ENCODE measurements at places on chromosomes 3 and 15.

- no peak for DNase-seq
Observed at GRCh38 chr15:49462232-49462844, 39.3 kb downstream of the FGF7 start.

- DNase-seq = no peak
Observed at GRCh38 chr3:172002512-172003078, 36.8 kb upstream of the FNDC3B start.

DNA sequence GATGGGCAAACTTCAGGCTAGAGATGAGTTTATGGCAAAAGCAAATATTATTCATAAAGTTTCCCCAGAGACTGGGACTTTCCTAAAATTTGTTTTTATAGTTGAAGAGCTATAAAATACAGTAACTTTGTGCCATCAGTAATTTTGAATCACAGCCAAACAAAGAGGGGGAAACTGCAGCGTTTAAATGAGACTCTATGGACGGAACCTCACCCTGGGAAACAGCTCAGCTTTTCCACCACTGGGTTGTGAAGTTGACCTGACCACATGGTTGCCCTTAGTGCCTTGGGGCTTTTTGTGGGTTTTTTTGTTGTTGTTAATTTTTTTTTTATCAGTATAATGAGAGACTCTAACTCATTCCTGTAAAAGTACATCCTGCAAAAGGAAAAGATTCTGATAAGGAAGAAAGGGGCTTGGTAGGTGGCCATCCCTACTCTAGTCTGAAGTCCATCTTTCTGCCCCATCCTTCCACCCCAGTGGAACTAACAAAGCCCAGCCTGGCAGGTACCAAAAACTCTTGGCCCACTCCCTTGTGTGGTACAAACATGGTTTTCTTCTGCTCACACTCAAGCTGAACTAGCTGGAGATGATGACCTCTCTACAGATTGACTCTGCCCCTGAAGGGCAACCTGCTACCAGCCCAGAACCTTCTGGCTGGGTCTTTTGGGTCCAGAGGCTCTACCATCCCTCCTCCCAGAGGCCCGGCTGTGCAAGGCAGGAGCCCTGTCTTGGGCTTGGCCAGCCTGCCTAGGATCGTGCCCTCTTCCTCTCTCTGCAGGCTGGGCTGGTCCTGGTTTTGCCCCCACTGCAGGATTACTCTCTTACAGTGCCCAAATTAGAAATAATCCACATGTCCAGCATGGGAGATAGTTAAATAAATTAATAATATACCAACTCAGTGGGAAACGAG is 41.2 kb downstream of the RLBP1 start:
- DNase-seq = peak; percentile 39

DNA sequence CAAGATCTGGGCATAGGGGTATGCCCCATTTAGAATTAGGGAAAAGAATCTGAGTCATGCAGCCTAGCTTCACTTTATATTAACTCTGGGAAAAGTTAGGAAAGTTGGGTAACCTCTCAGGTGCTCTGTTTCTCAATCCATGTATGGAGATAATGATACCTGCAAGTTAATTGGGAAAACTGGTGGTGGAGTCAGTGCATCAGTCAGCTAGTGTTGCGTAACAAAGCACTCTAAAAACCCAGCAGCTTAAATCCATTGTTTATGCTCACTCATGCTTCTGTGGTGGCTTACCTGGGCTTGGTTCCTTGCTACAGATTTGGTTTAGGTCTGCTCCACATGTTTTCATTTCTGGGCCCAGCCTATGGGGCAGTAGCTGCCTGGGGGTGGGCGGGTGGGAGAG is 91.0 kb downstream of the SMAD3 start:
- DNase-seq = no peak

DNA sequence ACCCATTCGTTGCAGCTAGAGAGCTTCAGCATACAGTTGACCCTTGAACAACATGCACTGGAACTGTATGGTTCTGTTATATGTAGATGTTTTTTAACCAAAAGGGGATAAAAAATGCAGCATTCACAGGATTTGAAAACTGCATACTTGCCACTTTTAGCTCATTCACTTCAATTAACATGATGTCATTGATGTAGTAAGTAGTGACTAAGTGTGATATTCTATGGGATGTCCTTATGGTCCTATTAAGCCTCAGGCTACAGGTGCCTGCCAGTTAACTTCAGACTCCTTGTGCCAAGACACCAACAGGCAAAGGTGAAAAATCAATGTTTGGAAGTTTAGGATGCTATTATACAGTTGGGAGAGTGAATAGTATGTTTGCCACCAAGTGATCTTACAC is 553.6 kb upstream of the NECTIN3 start:
- DNase-seq = no peak

DNA sequence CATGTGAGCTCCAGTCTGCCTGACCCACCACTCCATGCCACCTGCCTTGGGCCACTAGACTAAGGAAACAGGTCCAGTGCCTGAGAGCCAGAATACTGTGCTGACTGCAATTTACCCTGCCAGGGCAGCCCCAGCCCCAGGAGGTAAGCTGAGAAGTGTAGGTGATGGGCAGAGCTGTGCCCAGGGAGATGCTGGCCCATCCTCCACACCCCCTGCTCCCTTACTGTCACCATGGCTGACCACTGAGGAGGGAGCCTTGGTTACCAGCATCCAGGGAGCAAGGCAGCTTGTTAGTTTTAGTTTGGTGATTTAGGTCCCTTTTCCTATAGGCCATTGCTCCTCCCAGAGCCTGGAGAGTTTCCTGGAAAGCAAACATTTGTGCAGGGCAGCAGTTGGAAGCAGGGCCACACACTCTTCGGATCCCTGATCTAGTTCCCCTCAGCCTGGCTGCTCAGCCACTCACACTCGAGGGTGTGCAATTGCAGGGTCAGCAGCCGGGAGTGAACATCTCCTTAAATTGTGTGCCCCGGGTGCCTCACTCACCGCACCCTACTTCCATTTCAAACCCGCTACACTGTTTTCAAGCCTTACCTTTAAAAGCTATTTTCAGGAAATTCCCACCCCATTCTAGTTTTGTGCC is 2.0 kb downstream of the GALNT15 start:
- no peak for DNase-seq

- DNase-seq = no peak
Observed at GRCh38 chr3:30496066-30496966, 110.1 kb upstream of the TGFBR2 start.

DNA sequence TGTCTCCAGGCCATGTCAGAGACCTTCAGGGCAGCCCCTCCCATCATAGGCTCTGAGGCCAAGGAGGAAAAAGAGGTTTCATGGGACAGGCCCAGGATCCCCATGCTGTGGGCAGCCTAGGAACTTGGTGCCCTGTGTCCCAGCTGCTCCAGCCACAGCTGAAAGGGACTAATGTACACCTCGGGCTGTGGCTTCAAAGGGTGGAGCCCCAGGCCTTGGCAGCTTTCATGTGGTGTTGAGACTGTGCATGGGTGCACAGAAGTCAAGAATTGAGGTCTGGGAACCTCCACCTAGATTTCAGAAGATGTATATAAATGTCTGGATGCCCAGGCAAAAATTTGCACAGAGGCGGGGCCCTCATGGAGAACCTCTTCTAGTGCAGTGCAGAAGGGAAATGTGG is 6.6 kb upstream of the SSR3 start:
- no peak for DNase-seq

DNA sequence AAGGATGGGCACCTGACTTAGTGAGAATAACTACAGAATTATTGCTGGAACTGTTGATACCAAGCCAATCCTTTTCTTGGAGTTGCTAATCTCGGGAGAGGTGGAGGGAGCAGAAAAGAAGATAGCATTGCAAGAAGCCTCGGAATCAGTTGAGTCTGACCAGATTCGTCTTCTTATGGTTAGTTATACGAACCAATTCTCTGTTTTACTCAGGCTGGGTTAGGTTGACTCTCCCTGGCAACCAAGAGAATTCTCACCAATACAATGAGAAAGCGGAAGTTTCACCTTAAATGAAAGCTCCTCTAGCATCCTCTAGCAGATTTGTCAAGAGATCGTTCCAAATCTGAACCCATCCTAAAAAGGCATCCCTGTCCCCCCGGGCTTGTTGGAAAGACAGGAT is 43.5 kb upstream of the UBE2E1 start:
- DNase-seq = no peak

DNA sequence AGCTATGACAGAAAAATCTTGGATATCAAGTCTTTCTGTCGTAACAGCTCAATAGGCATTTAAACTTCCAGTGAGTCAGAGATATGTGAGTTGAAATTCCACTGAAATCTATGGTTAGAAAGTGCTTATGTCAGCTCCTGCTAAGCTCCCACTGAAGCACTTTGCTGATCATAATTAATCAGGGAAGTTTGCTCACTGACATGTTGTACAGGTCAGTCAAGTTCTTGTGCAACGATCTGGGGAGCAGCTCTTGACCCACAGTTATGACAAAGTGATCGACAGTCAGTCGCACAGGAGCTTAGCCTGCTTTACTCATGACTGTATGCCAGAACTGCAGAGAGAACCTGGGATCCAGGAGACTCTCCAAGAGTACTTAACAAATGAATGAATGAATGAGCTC is 453.5 kb downstream of the SOX2 start:
- no peak for DNase-seq

- no peak for DNase-seq
Observed at GRCh38 chr3:128971421-128972100, 22.3 kb downstream of the CFAP92 start.

GRCh38 chr3:62375655-62376453 is 2.5 kb upstream of the FEZF2 start:
- DNase-seq = no peak

DNA sequence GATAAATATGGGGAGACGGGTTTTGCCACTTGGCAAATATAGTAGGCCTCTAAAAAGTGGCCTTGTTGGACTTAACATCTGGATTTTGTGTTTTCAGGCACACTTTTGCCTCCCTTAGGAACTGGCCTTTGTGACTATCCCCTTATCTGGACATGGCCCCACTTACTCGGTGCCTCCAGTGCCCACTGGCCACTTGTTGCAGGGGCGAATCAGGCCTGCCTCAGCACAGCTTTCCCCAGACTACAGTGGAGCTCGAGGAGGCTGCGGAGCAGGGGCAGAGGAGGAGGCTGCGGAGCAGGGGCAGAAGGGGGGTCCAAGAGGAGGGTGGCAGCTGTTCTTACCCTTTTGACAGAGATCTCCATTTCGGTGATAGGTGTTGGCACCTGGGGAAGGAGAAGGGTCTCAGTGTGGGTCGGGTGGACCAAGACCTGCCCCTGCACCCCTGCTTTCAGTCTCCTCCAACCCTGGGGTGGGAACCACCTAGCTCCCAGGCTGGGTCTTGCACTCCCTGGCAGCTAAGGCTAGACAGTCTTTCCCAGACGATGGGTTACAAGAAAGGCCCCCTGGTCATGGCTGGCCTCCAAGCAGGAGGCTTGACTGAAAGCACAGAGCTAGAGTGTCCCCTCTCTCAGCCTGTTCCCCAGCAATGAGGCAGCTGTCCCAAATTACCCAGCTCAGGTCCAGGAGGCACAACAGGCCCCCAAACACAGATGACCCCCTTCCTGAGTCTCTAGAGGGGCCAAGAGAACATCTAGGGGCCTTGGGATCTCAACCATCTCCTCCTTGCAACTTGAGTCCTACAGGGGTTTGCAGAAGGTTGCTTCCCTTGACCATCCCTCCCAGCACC is 6.1 kb downstream of the SEMA3G start:
- no peak for DNase-seq

- no peak for DNase-seq
Observed at GRCh38 chr3:135238871-135239614, 444.0 kb downstream of the EPHB1 start.

GRCh38 chr3:97970156-97970555 is 2.1 kb downstream of the RIOX2 start:
- no peak for DNase-seq

GRCh38 chr15:69973102-69973714 is 124.5 kb downstream of the TLE3 start:
- DNase-seq = peak; percentile 18

GRCh38 chr3:193794002-193794881 is 201.2 kb downstream of the OPA1 start:
- DNase-seq = no peak

- no peak for DNase-seq
Observed at GRCh38 chr3:24508423-24508839, 13.8 kb upstream of the THRB start.

- no peak for DNase-seq
Observed at GRCh38 chr3:101813817-101814440, 34.9 kb downstream of the NXPE3 start.

DNA sequence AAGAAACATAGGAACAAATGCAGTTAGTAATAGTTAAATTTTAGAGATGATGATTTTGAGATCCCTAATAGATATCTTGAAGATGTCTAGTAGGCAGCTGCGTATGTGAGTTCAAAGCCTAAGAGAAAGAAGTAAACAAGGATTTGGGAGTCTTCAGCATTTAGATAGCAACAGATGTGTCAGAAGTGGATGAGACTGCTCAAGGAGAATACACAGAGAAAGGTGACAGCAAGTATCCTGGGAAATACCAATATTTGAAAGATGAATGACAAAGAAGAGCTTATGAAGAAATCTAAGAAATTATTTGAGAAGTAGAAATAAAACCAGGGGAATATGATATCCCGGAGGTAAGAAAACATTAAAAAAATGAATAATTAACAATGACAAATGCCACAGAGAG is 130.9 kb downstream of the PCCB start:
- DNase-seq = no peak

DNA sequence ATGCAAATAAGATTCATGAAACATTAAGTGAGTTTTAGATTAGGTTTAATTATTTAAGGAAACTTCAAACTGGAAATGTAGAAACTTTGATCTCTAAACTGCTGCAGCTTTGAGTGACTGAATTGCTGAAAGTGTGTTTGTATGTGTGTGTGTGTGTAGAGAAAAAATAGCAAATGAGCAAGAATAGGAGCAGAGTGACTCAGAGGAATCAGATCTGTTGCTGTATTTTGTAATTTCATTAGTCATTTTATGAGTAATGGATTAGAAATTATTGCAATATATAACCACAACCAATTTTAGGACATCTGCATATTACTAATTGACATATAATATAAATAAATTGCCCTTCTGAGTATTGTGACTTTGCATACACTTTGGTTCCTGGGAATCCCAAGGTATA is 52.8 kb upstream of the SLC9A9 start:
- no peak for DNase-seq

- DNase-seq = no peak
Observed at GRCh38 chr3:19029837-19030521, 118.3 kb upstream of the KCNH8 start.

DNA sequence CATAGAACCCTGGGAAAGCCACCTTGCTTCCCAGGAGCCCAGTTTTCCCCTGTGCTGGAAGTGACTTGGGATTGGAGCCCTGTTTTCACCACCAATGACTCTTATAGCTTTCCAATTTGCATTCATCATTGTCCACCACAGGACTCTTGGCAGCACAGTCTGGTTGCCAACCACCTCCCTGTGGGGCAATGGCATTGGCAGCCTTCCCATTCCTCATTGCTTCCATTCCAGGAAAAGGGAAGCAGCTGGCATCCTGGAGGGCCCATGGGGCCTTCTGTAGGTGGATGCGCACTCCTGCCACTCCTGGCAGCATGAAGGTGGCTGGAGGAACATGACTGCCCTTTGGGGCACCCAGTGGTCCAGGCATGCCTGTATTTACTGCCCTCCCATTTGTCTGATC is 57.7 kb downstream of the FEM1B start:
- DNase-seq = no peak

- no peak for DNase-seq
Observed at GRCh38 chr3:156816091-156816793, 9.9 kb upstream of the LEKR1 start.
